ENCODE measurements at places on chromosomes 5 and 9.

DNA sequence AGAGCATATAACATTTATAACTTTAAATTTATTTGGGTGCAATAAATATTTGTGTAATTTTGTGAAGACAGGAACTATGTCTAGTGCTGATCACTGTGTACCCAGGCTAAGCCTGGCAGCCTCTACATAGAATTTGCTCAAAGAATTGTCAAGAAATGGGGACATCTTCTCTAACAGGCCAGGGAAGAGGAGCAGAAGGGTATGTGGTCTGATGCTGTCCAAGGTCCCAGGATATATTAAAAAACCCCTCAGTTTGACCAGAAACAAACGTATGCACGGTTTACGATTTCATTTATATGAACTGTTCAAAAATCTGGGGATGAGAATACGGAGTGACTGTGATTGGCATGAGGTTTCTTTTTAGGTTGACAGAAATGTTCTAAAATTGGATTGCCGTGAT lies 55.9 kb downstream of the MAT2B start:
- no peak for DNase-seq

DNA sequence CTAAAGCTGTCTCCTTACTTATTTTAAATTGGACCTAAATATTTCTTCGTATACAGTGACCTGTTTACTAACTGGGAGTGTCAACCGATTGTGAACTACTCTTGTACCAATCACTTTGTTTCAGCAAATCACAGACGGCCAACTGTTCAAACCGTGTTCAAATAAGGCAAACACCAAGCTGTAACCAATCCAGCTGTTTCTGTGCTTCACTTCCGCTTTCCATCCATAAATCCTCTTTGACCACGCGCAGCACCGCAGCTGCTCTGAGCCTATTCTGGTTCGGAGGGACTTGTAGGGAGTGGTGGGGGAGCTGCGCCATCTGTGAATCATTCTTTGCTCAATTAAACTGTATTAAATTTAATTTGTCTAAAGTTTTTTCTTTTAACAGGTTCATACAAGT lies 4.8 kb upstream of the FAM240B start:
- DNase-seq = no peak

- DNase-seq = no peak
Measured at GRCh38 chr9:103804077-103804735, 289.9 kb upstream of the SMC2 start.

DNA sequence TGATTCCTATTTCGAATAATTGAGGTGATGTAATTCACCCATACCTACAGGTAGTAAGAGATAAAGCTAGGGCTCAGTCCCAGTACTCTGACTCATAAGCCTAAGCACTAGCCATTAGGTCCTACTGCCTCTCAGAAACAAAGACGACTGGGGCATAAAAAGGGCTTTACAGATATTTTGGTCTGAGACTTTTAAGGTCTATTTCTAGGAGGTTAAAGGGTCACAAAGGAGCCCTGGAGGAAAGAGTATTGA lies 69.8 kb downstream of the SGCD start:
- DNase-seq = no peak

DNA sequence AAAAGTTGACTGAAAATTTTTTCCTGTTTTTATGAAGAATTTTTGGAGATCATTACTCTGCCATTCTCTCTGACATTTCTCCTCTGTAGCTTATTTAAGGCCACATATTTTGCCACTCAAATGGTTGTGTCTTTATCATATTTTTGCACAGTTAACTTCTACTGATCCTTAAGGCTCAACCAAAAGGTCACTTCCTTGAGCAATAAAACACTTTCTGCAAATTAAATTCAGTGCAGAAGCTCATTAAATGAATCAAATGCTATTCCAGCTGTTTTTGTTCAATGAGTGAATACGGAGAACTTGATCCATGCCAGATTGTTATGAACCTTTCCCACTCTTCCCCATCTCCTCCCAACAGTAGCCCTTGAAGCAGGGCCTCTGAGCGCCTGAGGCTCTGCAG lies 93.8 kb upstream of the EPB41L4A start:
- DNase-seq = no peak

DNA sequence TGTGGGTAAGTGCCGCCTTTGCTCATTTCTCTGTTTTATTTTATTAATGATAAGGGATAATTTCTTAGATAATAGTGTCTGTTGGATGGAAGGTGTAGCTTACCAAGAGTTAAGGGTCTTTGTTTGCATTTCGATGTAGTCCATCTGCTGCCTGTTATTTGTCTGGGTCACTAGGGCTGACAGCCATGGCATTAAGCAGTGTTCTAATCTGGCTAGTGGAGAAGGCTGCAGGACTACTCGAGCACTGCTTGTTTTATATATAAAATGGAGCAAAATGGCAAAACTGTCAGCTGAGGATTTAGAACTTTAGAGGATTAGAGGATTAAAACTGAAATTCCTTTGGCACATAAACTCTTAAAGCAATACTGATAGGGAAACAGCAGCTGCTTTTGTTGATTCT lies 67.5 kb downstream of the C7 start:
- no peak for DNase-seq

- DNase-seq = no peak
Measured at GRCh38 chr5:167773668-167774301, 517.7 kb upstream of the WWC1 start.

- DNase-seq = no peak
Measured at GRCh38 chr9:89946741-89947140, 341.9 kb downstream of the GADD45G start.

GRCh38 chr9:89810431-89810830 lies 205.6 kb downstream of the GADD45G start:
- DNase-seq = no peak

- no peak for DNase-seq
Measured at GRCh38 chr5:98749046-98749445, 24.4 kb upstream of the RGMB start.

- DNase-seq = no peak
Measured at GRCh38 chr5:2960294-2960693, 208.8 kb upstream of the IRX2 start.

DNA sequence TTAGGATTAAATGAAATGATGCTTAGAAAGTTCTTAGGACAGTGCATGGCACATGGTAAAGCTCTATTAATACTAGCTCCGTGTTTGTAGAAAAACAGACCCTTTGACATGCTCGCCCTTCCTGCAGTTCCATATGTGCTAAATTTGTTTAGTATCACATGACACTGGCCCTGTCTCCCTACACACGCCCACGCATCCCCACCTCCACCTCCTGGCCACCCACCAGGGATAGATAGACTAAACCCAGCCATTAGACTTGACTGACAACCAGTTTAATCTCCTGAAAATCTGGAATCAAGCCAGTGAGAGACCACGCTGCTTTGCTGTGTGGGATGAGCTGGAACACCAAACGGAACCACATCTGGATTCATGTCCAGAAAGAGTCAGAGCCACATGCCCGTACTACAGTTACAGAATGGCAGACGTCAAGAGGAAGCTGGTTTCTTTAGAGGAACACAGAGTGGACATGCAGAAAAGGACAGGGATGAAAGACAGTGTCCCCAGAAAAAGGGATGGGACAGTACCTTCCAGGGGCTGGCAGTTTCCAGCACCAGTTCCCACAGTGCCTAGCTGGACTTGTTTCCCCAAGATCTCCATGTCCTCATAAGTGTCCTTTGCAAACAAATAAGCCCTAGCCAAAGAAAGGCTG lies 186.1 kb downstream of the PDZD2 start:
- no peak for DNase-seq

- no peak for DNase-seq
Measured at GRCh38 chr9:70438341-70438928, 24.0 kb upstream of the KLF9 start.

DNA sequence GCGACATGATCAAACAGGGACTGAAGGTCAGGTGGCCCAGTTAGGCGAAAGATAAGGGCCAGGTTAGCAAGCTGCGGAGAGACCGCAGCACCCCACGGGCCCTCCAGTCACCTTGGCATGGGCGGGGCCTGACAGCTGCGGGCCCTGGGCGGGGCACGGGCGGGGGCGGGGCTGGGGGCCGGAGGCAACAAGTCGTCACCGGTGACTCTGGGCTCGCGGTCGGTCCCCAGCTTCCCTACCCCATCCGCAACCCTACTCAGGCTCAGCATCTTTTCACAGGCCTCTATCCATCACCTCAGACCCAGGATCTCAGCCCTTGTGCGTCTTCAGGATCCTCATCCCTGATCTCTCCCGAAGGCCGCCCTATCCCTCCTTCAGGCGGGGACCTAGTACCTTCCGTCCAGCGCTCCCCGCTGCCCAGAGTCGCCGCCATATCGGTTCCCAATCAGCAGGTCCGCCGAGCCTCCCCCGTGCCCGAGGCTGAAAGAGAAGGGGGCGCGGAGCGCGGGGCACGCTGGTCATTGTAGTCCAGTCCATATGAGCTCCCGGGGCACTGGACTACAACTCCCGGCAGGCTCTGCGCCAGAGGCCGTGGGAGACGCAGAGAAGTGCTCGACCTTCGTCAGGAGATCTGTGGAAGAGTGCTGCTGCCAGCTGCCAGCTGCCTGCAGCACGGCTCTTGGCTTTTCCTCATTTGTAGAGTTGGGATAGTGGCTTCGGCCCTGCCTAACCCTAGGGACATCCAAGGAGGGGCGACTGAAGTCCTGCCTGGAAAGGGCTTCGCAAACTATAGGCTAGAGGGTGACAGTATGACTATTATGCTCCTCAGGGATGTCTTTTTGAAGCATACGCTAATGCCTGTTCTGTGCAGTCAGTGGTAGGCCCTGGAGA lies at the start of gene DNAJC18:
DNAJC18 (minus strand) TSS at position 513 of the 891 bp plus-strand sequence; CDS start at position 433, 80 bp downstream.
- DNase-seq = peak; percentile 94

DNA sequence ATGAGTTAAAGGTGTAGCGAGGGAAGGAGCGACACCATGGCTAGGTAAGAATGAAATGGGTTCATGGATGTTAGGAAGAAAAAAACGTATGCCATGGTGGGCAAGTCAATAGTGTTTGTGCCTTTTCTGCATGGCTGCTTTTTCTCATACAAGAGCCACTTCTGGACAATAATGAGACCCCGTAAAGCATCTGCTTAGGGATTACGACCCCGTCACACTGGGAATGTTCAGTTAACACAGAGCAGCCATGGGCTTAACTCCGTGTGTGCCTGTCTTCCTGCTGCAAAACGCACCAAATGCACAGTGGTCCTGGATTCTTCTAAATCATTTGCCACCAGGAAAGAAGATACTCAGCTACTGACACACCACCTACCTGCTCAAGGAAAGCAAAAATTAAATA lies 81.8 kb downstream of the NFIB start:
- DNase-seq = no peak

- DNase-seq = no peak
Measured at GRCh38 chr5:57225553-57225952, 51.7 kb downstream of the GPBP1 start.

DNA sequence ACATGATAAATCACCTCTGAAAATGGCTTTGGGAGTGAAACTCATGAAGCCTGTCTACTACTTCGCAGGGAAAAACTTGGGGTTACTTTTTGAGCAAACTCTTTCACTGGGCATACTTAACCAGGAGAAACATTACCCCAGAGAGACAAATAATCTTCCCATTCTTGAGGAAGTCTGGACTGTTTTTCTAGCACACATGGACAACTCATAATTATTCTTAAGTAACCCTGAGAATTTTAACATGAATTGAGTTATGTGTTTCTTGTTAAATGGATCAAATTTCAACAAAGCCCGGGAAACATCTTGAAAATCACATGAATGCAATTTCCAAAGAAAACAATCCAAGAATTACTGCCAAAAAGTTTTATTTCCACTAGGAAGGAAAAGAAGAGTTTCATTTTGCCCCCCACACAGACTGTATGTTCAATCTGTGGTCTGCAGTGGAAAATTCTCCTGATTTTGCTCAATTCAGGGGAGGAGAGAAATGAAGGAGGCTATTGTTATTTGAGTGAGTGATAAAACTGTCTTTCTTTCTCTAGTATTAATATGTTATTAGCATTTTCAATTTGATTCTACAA lies 564.8 kb upstream of the CLINT1 start:
- DNase-seq = no peak

DNA sequence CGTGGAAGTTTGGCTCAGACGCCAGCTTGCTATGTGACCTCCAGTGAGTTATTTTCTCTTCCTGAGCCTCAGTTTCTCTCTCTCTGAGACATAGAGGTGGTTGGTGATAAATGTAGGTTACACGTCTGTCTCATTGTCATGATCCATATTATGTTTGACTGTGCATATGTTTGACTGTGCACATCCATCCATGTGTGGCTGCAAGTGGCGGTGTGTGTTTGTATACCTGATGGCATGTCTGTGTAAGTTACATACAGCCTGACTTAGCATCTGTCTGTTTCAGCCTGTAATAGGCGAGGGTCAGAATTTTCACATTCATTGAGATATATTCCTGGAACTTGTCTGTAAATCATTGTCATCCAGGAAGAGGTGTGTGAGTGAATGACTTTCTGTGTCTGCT lies 3.3 kb downstream of the SPARC start:
- DNase-seq = no peak

DNA sequence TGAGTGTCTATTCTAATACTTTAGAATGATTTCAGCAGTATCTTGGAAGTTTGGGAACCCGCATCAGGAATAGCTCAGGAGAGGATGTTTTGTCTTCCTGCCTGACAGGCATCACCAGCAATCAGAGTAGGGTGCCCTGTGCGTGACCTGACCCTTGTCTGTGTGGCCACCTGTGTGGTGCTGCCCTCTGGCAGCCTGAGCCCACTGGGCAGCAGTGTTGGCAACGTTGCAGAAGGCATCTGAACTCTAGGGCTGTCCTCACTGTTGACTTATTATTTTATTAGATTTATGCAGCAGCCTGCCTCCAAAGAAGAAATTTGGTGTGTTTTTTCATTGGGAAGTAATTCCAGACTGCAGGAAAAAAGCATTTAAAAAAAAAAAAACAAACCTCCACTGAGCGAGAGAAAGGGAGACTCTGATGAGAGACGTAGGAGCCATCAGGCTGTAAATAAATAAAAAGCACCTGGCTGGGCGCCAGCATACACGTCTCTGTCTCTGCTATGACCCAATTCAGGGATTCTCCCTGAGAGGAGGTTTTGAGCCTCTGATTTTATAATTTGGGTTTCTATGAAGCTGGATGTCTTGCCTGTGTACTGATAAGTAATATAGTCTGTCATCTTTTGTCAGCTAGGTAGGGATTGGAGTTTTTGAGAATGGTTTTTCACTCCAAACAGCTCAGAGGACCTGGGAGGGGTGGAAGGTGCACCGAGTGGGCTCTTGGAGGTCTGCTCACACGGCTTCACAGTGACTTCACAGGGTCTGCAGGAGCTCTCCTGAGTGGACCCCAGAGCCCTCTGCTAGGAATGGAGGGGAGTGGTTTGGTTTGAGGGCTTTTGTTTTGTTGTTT lies 49.0 kb downstream of the FAM78A start:
- DNase-seq = no peak

- no peak for DNase-seq
Measured at GRCh38 chr9:133064241-133065069, 2.7 kb downstream of the CEL start.

- DNase-seq = no peak
Measured at GRCh38 chr5:96527768-96528661, 95.0 kb upstream of the PCSK1 start.

GRCh38 chr9:29144476-29144875 lies 1571.2 kb upstream of the C9orf72 start:
- no peak for DNase-seq

DNA sequence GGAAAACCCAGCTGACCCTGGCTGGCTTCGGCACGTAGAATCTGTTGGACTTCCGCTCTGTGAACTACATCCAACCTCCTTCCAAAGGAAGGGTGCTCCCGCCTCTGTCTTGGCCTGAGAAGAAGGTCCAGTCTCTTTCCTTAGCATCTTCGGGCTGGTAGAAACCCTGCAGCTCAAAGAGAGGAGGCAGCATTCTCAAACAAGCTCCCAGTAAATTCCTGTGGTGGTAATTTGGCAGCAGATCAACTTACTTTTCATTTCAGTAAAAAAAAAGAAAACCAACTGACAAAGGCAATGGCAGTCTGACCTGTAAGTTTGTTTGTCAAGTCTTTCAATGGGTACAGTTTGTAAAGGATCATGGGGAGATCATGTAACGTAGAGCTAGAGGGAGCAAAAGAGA lies 176.7 kb downstream of the MED10 start:
- no peak for DNase-seq

- DNase-seq = no peak
Measured at GRCh38 chr9:77170991-77171699, 6.2 kb upstream of the VPS13A start.

Measured in stimulated activated CD4-positive, alpha-beta T cell treated with anti-CD3 and anti-CD28 coated beads, Interleukin-4, amount 100 ng/mL, for 1 hour (primary cell).